ENCODE measurements at places on chromosomes 12 and 14. TPM values are rescaled to one million over a fixed set of nuclear protein-coding genes. Genes with fewer than 3 reads are reported as not detected.

GRCh38 chr12:88658009-88658408 is 77.7 kb upstream of the KITLG start:
- DNase-seq = no peak

GRCh38 chr12:116172224-116172849 is 105.2 kb downstream of the MED13L start:
- no peak for DNase-seq

GRCh38 chr12:28027328-28027727 is 54.8 kb upstream of the PTHLH start:
- DNase-seq = no peak

DNA sequence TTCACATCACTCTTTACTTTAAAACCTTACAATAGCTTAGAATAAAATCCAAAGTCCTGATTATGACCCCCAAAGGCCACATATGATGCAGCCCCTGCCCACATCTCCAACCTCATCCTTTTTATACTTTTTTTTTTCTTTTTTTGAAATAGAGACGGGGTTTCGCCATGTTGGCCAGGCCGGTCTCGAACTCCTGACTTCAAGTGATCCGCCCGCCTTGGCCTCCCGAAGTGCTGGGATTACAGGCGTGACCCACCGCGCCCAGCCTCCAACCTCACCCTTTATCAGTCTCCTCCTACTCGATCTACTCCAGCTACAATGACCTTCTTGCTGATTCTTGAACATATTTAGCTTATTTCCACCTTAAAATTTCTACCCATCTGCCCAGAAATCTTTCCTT is 1.2 kb upstream of the MAPKAPK5 start:
- DNase-seq = no peak

- DNase-seq = no peak
These were observed 4.1 kb upstream of the KRT18 start for GRCh38 chr12:52944683-52945388.

DNA sequence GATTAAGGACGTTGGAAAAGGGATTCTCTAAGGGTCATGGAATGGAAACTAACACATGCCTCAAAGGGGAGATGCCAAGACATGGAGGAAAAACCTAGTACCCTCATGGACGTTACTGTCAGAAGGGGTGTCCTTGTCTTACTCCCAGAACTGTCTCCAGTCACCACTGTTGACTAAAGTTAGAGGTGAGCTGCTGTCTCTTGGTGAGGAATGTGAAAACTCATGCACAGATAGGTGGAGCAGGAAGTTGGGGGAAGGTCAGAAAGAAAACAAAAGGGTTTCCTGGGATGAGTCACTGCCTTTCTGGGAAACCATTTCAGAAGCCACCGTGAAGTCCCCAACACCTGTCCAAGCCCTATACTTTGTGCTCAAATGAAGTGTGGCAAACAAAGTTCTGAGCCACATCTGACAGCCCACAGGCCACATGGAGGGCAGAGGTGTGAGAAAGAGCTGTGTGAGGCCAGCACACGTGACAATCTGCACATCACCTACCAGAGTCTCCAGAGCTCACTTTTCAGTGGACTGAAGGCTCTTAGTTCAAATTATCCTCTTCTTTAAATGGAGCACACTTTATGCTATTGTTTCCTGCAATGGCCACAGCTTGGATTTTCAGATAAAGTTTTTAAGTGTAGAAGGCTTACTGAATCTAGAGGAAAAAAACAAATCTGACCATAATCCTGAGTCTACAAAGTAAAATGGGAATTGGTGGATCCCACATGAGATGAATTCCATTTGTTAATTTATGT is 92.9 kb upstream of the EGLN3 start:
- no peak for DNase-seq

GRCh38 chr14:87175175-87175574 is 817.8 kb downstream of the GALC start:
- DNase-seq = no peak

DNA sequence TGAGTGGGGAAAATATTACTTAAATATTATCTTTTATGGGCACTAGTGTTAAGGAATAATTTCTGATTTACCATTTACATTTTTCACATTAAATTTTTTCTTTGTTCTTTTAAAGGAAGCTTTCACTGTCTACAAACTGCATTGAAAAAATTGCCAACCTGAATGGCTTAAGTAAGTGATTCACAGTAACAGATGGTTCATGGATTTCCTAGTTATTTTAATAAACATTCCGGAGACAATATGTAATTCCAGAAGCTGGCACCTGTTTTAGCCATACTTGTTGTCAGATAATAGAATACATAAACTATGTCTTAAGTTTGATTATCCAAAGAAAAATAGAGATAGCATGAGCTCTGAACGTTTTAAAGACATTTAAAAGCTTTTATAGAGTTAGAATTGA is 17.1 kb downstream of the DNAL1 start:
- peak; percentile 6 for DNase-seq

DNA sequence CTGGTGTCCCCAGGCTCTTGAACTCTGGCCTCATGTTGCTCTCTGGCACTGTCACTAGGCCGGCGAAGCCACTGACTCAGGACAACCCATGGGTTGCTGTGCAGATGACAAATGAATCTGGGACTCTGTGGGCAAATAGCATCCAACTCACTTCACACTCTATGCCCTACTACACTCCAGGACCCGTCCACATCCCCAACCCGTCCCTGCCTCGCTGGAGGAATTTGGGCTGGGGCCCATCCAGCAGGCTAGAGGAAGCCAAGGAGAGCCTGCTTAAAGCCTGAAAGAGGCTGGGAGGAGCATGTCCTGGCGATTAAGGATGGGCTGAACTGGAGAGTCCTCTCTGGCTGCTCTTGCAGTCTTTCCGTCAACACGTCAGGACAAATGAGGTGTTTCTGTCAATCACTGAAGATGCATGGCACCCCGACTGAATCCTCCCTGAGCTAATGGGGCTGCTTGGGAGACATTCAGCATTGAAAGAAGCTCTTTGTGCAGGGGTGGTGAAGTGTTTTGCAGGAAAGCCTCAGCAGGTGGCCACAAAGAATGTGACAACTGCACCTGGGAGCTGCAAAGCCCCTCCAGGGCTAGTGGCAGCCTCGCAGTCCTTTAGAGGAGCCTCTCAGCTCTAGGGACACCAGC is 71.7 kb downstream of the ANO2 start:
- no peak for DNase-seq

- DNase-seq = no peak
These were observed 463.2 kb downstream of the BCL11B start for GRCh38 chr14:98808494-98809407.

GRCh38 chr14:102731871-102732800 is 45.1 kb upstream of the TRAF3 start:
- DNase-seq = no peak

- peak; percentile 32 for DNase-seq
These were observed 64.5 kb upstream of the DAAM1 start for GRCh38 chr14:59123975-59124374.

DNA sequence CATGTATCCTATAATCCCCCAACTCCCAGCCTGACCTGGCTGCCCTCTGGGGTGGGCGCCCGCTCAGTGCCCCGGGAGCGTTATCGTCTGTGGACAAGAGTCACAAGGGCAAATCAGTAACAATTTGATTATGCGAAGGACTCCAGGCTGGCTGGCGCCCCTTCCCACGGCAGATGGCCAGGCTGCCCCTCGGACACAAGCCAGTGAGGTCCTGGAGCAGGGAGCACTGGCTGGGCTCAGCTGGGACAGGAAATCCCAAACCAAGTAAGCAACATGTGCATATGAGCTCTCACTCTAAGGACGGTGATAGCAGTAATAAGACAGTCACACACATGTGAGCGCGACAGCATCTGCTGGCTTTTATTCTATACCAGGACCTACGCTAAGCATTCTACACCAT is 59.3 kb upstream of the FAM222A start:
- DNase-seq = no peak

- no peak for DNase-seq
These were observed 44.2 kb downstream of the ATP2B1 start for GRCh38 chr12:89664441-89664840.

DNA sequence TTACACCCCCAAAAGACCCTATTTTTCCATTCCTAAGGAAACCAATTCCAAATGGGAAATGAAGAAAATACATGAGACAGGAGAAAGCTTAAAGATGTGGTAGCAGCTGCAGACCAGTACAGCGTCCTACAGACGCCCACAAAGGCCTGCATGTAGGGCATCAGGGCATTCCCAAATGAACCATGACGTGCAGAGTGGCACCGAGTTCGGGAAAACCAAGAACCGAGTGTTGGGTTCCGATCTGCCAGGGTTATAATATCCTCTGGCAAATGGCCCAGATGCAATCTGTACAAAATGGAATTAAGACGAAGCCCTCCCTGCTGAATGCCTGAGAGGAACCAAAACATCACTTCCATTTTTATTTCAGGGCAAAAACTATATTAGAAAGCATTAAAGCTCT is 34.4 kb upstream of the SELPLG start:
- no peak for DNase-seq

- DNase-seq = peak; percentile 65
These were observed 35.3 kb downstream of the MIPOL1 start for GRCh38 chr14:37232907-37233481.

GRCh38 chr12:114265036-114265435 is 140.9 kb downstream of the TBX5 start:
- DNase-seq = no peak

DNA sequence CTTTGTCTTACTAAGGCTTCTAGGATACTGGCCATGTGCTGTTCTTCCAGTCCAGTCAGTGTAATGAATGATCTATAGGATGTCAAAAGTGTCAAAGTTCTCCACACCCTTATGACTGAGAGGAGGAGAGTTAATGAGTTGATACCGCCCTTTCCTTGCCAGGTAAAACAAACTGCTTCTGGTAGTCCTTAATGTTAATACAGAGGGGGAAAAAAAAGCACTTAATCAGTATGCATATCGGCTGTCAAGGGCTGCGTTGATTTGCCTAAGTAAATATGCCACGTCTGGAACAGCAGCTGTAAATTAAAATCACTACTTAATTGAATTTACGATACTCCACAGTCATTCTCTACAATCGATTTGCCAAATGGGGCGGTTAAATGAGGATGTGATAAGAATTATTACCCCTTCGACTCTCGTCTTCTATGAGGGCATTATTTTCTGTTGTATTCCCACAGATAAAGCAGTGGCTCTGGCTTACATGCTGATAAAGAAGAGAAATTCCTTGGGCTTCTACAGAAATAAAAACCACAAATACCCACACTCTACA is 416.0 kb downstream of the KCNH5 start:
- no peak for DNase-seq

- DNase-seq = no peak
These were observed 33.6 kb downstream of the GYS2 start for GRCh38 chr12:21571046-21571445.

- no peak for DNase-seq
These were observed 241.1 kb upstream of the FBXO33 start for GRCh38 chr14:39673270-39673711.

The ERP29 gene
- total RNA-seq = 94.3 TPM

The AKAP6 gene
- total RNA-seq = 7.4 TPM

The SERPINA9 gene
- total RNA-seq = not detected

The CLEC4E gene
- not detected for total RNA-seq

The HOXC6 gene
- total RNA-seq = 1.5 TPM

The TSPAN19 gene
- not detected for total RNA-seq

The CELA1 gene
- not detected for total RNA-seq

The ZNF84 gene
- 11.9 TPM for total RNA-seq

The OR4E2 gene
- total RNA-seq = not detected

The DHH gene
- not detected for total RNA-seq

The BIN2 gene
- not detected for total RNA-seq

The SPX gene
- not detected for total RNA-seq

The CMKLR1 gene
- not detected for total RNA-seq

The SLC7A7 gene
- 0.50 TPM for total RNA-seq

All from HFFc6 (cell line).